Smooth muscle cell of trachea (primary cell): ENCODE measurements at places on chromosomes 2 and 18. TPM values are rescaled to one million over a fixed set of nuclear protein-coding genes. Genes with fewer than 3 reads are reported as not detected.

Gene IMMT
- total RNA-seq, result 45.5 and 67.5 TPM in 2 replicates

Gene COL5A2
- total RNA-seq, result 279 and 388 TPM in 2 replicates

Gene SKOR2
- total RNA-seq, result not detected in 2 replicates

Gene DTNA
- total RNA-seq, result 17.5 and 30.1 TPM in 2 replicates

Gene XDH
- total RNA-seq, result 0.87 and 1.3 TPM in 2 replicates

Gene PKDCC
- total RNA-seq, result 55.1 and 129 TPM in 2 replicates

Gene MROH2A
- not detected in 2 replicates for total RNA-seq

Gene SIX2
- total RNA-seq, result 0.17 TPM in 1 of 2 replicates, not detected in the other

Gene GRP
- not detected in 2 replicates for total RNA-seq

Gene ILKAP
- 19.8 and 32.1 TPM in 2 replicates for total RNA-seq

Gene PLB1
- total RNA-seq, result 2.0 and 3.8 TPM in 2 replicates

Gene POTEJ
- not detected in 2 replicates for total RNA-seq

Gene GYPC
- 71.0 and 112 TPM in 2 replicates for total RNA-seq

Gene CCDC178
- 0.29 and 0.33 TPM in 2 replicates for total RNA-seq

Gene IL1RL1
- total RNA-seq, result 0.33 and 0.44 TPM in 2 replicates

Gene ST6GAL2
- under 0.01 TPM in 2 replicates for total RNA-seq

Gene ALKAL2
- not detected in 2 replicates for total RNA-seq

Gene CELF4
- total RNA-seq, result not detected in 2 replicates

Gene CASP8
- total RNA-seq, result 22.0 and 37.1 TPM in 2 replicates

Gene BCS1L
- total RNA-seq, result 32.3 and 41.9 TPM in 2 replicates

Gene ARHGEF4
- total RNA-seq, result 1.3 and 4.0 TPM in 2 replicates

Gene FAM228A
- total RNA-seq, result 1.3 and 6.0 TPM in 2 replicates

Gene ZNF396
- 2.8 and 3.0 TPM in 2 replicates for total RNA-seq

Gene NT5DC4
- total RNA-seq, result not detected in 2 replicates

Gene ALPG
- not detected in 2 replicates for total RNA-seq

Gene SCN3A
- total RNA-seq, result 0.50 and 1.3 TPM in 2 replicates

Gene PTH2R
- total RNA-seq, result not detected in 2 replicates

Gene POLR1A
- 16.7 and 18.5 TPM in 2 replicates for total RNA-seq

Gene CD8B2
- total RNA-seq, result not detected in 2 replicates

Gene HOXD8
- 0.33 and 0.44 TPM in 2 replicates for total RNA-seq

Gene GULP1
- total RNA-seq, result 56.6 and 66.8 TPM in 2 replicates

Gene KIF5C
- 0.50 and 0.58 TPM in 2 replicates for total RNA-seq

Gene TTC21B
- total RNA-seq, result 28.9 and 30.6 TPM in 2 replicates

Gene DNAJB2
- 49.0 and 136 TPM in 2 replicates for total RNA-seq

Gene HK2
- total RNA-seq, result 19.1 and 46.8 TPM in 2 replicates

Gene MRO
- total RNA-seq, result under 0.01 TPM in 1 of 2 replicates, not detected in the other

Gene VIL1
- not detected in 2 replicates for total RNA-seq

Gene RIT2
- total RNA-seq, result not detected in 2 replicates

Gene MC2R
- not detected in 2 replicates for total RNA-seq

Gene STARD7
- total RNA-seq, result 113 and 130 TPM in 2 replicates

Gene RPIA
- total RNA-seq, result 5.1 and 7.0 TPM in 2 replicates

Gene CRYGD
- not detected in 2 replicates for total RNA-seq

Gene FLACC1
- total RNA-seq, result 1.3 and 2.0 TPM in 2 replicates

Gene ADD2
- total RNA-seq, result 0.29 TPM in 1 of 2 replicates, not detected in the other

Gene SNED1
- 52.9 and 124 TPM in 2 replicates for total RNA-seq

Gene ARHGAP25
- total RNA-seq, result 0.66 and 1.7 TPM in 2 replicates

Gene CHST9
- total RNA-seq, result not detected in 2 replicates

Gene NGEF
- 0.44 and 4.3 TPM in 2 replicates for total RNA-seq

Gene NEDD4L
- total RNA-seq, result 4.9 and 15.4 TPM in 2 replicates

Gene GPAT2
- 16.2 and 19.3 TPM in 2 replicates for total RNA-seq

Gene TMEM237
- total RNA-seq, result 25.6 and 31.9 TPM in 2 replicates

Gene HTRA2
- total RNA-seq, result 38.1 and 50.4 TPM in 2 replicates
